ENCODE measurements at places on chromosomes 3 and 15. TPM values are rescaled to one million over a fixed set of nuclear protein-coding genes. Genes with fewer than 3 reads are reported as not detected.
A peak's percentile ranks its signal among the peaks of the same experiment; 100 is the strongest.

ADAMTS17 gene
- 15.1 TPM for total RNA-seq

TRPM1 gene
- total RNA-seq: not detected

PKM gene
- 309 TPM for total RNA-seq

FBLN2 gene
- total RNA-seq: 31.4 TPM

PLSCR5 gene
- not detected for total RNA-seq

TRAT1 gene
- 2.3 TPM for total RNA-seq

OIP5 gene
- total RNA-seq: 1.9 TPM

C2CD4A gene
- total RNA-seq: not detected

RGMA gene
- total RNA-seq: 1.8 TPM

NANOGP8 gene
- 1.6 TPM for total RNA-seq

KIF7 gene
- 2.3 TPM for total RNA-seq

SPPL2A gene
- total RNA-seq: 425 TPM

RARB gene
- 3.4 TPM for total RNA-seq

MYO5C gene
- total RNA-seq: 38.1 TPM

LRRC31 gene
- 57.6 TPM for total RNA-seq

DNA sequence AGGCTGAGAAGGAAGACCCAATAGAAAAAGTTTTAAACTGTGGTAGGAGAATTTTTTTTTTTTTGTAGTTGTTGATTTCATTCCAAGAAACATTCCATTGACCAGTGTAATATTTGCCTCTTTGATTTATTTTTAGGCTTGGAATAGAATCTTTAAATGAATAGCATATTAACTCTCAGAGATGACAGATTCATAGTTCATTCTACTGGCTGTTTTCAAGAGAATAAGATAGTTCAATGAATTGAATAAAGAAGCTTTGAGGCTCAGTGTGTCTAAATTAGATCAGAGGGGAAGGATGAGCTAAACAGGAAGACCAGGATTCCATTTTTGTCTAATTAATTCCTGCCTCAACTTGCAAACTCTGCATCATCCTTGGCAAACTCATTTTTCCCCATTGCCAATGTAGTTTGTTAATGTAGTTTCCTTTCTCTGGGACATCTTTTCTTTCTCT lies 98.4 kb downstream of the NAALADL2 start:
- DNase-seq: no peak

DNA sequence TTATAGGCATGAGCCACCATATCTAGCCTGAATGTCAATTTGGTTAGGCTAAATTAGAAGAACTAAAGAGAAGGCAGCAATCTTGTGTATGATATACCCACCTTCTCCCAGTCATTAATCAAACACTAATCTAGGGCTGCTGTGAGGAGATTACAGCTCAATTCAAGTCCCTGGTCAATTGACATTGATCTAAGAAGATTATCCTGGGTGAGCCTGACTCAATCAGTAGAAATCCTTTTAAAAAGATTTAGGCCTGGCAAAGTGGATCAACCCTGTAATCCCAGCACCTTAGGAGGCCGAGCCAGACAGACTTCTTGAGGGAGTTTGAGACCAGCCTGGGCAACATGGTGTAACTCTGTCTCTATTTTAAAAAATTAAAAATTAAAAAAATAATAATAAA lies 2.5 kb upstream of the DNAH12 start:
- no peak for DNase-seq

GRCh38 chr3:18428991-18429745 lies 4.0 kb upstream of the SATB1 start:
- DNase-seq: no peak

DNA sequence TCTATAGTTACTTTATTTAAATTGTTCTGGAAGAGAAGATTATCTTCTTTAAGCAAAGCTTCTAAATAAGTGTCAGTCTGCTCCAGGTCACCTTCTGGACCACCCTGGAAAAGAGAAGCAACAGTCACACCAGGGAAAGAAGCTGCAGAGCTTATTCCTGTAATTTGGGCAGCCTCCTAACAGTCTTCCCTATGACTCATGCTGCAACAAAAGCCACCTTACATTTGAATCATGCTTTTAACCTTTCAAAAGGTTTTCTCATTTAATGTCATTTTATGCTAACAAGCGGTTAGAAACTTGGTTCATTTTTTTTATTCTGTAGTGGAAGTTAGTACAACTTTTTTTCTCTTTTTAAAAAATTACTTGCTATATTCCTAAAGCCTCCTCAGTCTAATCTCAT lies 5.3 kb upstream of the GUCA1C start:
- no peak for DNase-seq

GRCh38 chr3:29291982-29292363 lies 11.1 kb downstream of the RBMS3 start:
- DNase-seq: no peak

GRCh38 chr15:23422946-23423708 lies 23.9 kb downstream of the GOLGA6L2 start:
- no peak for DNase-seq

DNA sequence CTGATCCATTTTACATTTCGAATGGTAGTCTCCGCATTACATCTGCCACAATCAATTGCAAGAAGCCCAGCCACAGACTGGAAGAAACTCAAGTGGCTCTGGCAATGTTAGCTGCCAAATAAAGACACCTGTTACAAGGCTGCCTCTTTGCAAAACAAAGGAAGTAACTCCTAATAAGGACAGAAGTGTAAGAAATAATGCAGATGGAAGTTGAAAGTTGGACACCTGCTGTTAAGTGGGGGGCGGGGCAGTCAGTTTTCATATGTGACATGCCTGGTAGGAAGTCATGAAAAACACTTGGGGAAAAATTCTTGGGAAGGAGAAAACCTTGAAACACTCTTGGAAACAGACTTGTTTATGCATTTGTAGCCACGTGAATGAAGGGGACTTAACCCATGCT lies 54.1 kb upstream of the ATP2C1 start:
- peak; percentile 16 for DNase-seq

- DNase-seq: no peak
These were observed 242.0 kb upstream of the FEZF2 start for GRCh38 chr3:62615258-62615849.

- no peak for DNase-seq
These were observed 211.3 kb downstream of the KLF13 start for GRCh38 chr15:31537770-31538592.

- DNase-seq: no peak
These were observed 153.9 kb upstream of the ARHGEF26 start for GRCh38 chr3:153967260-153967659.

- DNase-seq: no peak
These were observed 6.3 kb downstream of the FAM107A start for GRCh38 chr3:58570851-58571250.

- DNase-seq: no peak
These were observed 5.5 kb downstream of the SFMBT1 start for GRCh38 chr3:53040351-53040820.

- DNase-seq: no peak
These were observed 154.9 kb downstream of the PEX5L start for GRCh38 chr3:179881791-179882190.

GRCh38 chr3:23580096-23580713 lies 225.6 kb upstream of the UBE2E1 start:
- DNase-seq: no peak

- DNase-seq: no peak
These were observed 16.4 kb downstream of the CA12 start for GRCh38 chr15:63365273-63365680.

DNA sequence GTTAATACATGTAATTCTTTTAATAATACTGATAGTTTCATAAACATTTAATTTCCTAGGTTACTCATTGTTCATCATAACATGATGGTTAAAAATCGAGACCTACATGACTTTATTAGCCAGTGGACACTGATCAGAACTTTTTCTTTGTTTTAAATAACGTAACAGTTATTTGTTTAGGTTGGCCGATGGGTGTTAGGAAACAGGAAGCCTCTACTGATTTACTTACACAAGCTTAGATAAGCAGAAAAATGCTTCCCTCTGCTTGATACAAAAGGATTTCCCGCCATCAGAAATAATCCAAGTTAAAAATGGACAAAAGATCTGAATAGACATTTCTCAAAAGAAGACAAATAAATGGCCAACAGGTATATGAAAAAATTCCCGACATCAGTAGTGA lies 16.6 kb upstream of the APH1B start:
- DNase-seq: no peak

GRCh38 chr3:107407355-107407754 lies 30.1 kb downstream of the CCDC54 start:
- no peak for DNase-seq

GRCh38 chr3:42631620-42632019 lies 21.9 kb upstream of the ZBTB47 start:
- DNase-seq: no peak

DNA sequence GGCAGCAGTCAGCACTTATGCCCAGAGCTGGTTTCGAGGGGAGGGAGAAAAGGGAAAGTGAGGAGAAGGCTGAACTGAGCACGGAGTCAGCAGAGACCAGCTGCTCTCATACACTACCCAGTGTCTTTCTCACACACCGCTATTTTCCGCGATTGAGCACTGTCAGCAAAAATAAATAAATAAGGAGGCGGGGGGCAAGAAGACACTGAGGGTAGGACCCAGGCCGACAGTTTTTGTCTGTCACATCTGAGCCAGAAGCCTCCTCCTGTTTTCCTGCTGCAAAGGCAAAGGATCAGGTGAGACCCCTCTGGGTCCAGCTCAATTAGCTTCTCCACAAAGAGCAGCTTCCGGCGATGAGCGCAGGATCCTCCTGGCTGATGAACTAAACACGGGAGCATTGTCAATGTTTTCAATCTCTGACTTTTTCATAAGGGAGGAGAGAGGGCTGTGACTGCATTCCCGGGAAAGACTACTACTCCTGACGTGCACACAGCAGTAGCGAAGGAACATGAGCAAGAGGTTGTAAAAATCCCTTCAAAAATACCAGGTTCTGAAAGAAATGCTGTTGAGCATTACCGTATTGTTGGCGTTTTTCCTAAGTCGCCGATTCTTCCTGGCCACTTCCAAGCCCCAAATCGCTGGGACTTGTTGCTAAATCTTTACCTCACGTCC lies 1.3 kb downstream of the FRMD5 start:
- no peak for DNase-seq

DNA sequence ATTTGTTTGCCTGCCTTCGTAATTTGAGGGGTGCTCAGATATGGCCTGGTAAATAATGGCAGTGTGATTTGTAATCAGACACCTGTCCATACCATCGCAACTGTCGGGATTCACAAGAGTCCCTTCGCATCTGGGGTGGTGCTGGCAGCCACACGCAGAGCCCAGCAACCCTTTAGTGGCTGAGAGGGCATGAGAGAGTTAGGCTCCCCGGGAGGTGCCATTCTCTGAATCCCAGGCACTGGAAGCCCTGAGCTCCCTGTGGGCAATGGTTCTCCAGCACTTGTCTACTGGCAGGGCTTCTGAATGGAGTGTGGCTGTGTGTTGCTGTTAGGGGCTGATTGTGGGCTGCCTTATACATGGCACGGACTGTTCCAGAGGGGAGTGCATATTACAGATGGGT lies 230.1 kb downstream of the EBLN2 start:
- DNase-seq: no peak

- no peak for DNase-seq
These were observed 38.4 kb downstream of the CFAP100 start for GRCh38 chr3:126433105-126433430.

DNA sequence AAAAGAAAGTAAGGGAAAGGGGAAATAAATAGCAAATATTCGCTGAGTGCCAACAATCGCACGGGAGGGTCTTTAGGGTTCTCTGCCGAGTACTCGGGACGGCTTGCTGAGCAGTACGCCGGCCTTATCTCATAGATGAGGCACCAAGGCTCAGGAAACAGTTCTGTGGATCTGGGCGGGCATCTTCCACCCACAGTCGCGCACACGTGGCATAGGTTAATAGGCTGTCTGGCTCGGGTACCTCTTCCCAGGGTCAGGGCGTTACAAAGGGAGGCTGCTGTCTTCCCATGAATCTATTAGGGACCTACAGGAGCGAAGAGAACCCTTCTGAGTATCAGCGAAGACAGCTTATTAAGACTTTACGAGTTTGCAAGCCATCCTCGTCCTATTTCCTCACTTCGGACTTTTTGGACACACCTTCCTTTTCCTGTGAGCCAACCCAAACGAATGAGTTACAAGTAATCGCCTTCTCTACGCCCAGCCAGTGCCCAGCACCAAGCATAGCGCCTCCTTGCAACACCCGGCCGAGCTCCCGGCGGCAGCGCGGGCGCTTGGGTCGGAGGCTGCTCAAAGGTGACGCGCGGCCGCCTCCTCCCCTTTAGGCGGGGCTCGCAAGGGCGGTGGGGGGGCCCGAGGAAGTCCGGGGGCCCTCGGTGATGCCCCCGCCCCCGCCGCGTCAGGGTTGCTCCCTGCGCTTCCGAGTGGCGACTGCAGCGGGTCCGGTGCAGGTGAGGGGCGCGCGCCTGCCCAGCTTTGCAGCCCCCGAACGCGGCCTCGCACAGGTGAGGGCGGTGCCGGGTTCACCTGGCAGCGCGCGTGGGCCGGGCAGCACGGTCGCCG lies at the start of gene MCTP2:
TSS of gene MCTP2 (plus strand) at position 679 of the 840 bp plus-strand sequence. CDS start 66,705 bp downstream, outside the sequence.
- peak; percentile 93 for DNase-seq

- DNase-seq: peak; percentile 36
These were observed 76.0 kb upstream of the HACD2 start for GRCh38 chr3:123660900-123661299.

- no peak for DNase-seq
These were observed 27.6 kb downstream of the GPR176 start for GRCh38 chr15:39892418-39892817.

DNA sequence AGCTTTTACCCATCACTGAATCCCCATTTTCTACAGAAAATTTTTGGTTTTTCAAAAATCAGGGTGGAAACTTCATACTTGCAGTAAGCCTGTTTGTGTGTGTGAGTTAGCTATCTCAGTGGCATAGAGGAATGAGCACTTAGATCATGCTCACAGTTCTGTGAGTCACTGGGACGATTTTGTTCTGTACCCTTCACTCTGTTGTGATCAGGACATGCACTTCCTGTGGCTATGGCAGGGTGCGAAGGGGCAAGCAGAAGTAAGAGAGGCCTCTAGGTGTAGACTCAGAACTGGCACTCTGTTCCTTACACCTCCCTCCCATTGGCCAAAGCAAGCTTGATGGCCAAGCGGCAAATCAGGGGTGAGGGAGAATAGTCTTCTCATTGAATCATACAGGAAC lies 11.6 kb downstream of the NIPA2 start:
- DNase-seq: no peak

GRCh38 chr3:58591517-58592510 lies 14.6 kb upstream of the FAM107A start:
- no peak for DNase-seq

GRCh38 chr3:48068886-48069285 lies 52.7 kb upstream of the MAP4 start:
- no peak for DNase-seq

DNA sequence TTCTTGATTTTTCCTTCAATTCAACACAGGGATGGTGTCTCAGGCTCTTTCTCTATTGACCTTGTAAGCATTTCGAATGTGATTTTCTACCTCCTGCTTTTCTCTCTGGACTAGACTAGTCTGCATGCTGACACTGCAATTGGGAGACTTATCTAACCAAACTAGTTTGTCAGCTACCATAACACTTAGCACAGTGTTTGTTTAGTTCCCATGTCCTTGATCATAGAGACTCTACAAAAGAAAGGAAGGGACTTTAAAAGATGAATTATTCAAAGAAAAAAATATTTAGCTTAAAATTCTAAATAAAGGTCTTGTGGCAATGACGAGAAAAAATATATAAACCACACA lies 407.0 kb downstream of the ERC2 start:
- no peak for DNase-seq
